ENCODE measurements at places on chromosomes 16 and 17.
A peak's percentile ranks its signal among the peaks of the same experiment; 100 is the strongest.

DNA sequence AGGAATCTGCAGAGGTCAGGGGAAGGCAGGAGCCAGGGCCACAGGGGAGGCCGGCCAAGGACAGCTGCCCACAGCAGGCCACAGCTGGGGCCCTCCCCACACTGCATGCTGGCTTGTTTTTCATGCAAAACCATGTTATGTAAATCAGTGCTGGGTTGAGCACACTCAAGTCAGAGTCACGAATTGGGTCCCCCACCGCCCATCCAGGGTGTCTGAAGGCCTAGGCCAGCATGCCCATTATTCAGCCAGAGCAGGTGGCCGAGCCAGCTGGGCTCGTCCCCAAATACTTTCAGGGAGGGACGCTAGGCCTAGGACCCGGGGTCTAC lies 51.2 kb upstream of the TOB1 start:
- no peak for DNase-seq

DNA sequence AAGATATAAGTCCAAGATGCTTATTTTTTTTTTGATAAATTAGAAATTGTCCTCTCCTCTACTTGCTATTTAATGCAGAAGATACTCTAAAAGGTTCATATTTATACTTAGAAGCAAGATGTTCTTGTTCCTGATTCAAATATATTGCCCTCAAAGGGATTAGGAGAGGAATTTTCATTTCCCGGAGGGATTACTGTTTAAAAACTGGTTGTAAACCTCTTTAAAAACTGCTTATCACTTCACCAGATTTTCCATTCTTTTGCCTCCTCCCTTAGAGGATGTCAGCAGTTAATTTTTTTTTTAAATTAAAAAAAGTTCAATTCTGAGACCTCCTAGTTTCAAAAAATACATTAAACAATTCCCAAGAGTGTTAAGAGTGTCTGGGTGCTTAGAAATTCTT lies 2.8 kb downstream of the TENT4B start:
- DNase-seq, result no peak

DNA sequence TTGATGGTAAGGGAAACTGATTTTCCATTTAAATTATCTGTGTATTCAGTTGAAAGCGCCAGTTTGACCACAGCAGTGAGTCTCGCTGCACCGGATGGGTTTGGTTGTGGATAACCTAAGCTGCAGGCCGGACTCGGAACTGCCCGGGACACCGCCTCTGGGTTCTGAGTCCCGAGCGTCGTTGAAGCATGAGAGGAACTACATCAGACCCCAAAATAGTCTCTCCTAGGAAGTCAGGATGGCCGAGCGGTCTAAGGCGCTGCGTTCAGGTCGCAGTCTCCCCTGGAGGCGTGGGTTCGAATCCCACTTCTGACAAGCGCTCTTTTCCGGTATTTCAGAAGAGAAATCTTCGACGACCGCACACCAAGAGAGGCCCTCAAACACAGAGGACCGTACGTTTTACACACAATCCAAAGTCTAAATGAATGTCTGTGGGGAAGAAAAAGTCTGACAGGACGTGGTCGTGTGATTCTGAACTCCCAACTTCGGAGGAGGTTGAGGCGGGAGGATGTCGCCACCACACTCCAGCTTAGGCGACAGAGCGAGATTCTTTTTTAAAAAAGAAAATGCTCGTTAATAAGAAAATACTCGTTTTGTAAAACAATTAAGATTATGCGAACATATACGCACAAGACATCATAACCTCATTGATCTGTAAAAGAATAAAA lies 15.4 kb upstream of the PLLP start:
- DNase-seq, result peak; percentile 94

GRCh38 chr16:79287424-79287917 lies 313.1 kb downstream of the MAF start:
- DNase-seq, result no peak

DNA sequence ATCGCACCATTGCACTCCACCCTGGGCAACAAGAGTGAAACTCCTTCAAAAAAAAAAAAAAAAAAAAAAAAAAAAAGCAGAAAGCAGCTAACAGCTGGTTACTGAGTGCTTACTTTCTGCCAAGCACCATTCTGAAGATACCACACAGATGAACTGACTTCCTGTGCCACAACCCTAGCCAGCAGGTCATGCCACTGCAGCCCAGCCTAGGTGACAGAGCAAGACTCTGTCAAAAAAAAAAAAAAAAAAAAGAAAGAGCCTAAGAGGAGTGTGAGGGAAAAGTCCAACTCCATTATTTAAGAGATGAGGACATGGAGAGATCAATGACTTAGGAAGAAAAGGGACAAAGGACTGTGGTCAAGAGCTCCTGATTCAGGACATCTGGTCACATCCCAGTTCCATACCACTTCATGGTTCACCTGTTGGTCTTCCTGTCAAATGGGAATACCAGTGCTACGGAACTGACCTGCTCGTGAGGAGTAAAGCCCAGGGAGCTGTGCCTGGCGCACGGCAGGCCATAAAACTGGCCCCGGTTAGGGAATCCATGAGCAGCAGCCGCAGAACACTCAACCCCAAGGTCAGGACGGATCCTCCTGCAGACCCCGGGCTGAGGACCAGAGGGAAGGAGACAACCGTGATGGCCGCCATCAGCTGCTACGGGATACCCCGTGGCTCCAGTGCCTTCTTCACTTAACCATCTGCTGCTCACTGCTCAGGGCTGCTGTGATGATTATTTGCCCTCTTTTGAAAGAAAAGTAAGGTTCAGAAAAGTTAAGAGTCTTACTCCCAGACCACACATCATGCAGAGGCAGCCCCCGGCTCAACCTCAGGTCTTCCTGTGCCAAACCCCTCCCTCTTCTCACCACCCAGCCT lies 950 bp downstream of the KLHDC4 start:
- no peak for DNase-seq

- DNase-seq, result peak; percentile 62
These were observed 236.3 kb downstream of the KCNJ2 start for GRCh38 chr17:70405492-70406220.

- DNase-seq, result no peak
These were observed 44.2 kb downstream of the USP22 start for GRCh38 chr17:20998571-20999043.

- DNase-seq, result no peak
These were observed 10.7 kb upstream of the STX4 start for GRCh38 chr16:31022544-31023251.

DNA sequence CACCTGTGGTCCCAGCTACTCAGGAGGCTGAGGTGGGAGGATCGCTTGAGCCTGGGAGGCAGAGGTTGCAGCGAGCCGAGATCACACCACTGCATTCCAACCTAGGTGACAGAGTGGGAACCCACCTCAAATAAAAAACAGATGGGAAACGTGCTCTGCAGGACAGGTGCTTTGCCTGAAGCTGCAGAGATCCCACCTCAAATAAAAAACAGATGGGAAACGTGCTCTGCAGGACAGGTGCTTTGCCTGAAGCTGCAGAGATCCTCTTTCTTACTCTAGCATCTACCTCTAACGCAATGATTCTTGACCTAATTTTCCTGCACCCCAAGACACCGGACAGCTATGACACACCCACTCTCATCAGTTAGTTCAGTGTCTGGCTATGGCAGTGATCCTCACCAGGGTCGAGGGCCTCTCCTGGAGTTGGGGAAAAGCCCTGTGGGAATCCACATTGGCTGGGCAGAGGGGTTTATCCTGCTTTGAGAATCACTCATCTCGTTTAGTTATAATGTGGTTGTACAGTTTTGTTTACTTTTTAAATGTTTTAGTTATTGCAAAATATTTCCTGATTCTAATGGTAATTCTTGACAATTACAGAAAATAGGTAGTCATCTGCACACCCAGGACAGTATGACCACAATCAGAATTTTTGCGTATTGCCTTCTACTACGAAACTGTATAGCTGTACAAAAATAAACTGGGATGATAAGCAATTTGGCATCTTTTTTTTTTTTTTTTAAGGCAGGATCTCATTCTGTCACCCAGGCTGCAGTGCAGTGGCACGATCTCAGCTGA lies 11.4 kb downstream of the VPS53 start:
- DNase-seq, result no peak

DNA sequence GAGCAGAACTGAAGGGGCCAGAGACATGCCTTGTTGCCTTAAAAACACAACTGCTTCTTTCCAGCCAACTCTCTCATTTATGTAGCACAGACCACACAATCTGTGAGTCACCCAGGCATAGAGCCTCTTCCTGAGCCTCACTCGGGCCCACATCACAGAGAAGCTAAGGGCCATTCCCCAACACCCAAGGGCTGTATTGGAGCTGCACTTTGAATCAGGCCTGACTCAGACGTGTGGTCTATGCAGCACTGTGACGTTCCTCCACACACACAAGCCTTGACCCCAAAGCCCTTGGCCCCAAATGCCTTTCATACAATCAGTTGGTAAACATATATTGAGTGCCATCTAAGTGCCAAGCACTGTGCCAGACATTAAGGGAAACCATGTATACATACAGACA lies 308.9 kb upstream of the DYNLRB2 start:
- no peak for DNase-seq

- no peak for DNase-seq
These were observed 39.8 kb downstream of the ABCA5 start for GRCh38 chr17:69287168-69287567.

GRCh38 chr17:59427425-59427921 lies 96.0 kb downstream of the YPEL2 start:
- peak; percentile 94 for DNase-seq

DNA sequence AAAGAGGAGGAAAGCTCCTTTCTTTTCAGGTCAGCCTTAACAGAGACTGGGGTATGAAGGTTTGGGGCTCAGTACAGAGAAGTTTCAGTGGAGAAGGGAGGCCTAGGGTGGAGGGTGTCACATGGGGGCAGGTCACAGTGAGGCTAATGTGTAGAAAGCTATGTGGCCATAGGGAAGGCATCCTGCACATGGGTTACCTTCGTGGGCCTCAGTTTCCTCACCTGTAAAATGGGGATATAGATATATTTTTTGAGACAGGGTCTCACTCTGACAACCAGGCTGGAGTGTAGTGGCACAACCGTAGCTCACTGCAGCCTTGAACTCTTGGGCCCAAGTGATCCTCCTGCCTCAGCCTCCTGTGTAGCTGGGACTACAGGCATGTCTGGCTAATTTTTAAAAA lies 41.8 kb downstream of the EMP2 start:
- no peak for DNase-seq

- no peak for DNase-seq
These were observed 108.2 kb downstream of the NPIPB5 start for GRCh38 chr16:22618842-22619241.

DNA sequence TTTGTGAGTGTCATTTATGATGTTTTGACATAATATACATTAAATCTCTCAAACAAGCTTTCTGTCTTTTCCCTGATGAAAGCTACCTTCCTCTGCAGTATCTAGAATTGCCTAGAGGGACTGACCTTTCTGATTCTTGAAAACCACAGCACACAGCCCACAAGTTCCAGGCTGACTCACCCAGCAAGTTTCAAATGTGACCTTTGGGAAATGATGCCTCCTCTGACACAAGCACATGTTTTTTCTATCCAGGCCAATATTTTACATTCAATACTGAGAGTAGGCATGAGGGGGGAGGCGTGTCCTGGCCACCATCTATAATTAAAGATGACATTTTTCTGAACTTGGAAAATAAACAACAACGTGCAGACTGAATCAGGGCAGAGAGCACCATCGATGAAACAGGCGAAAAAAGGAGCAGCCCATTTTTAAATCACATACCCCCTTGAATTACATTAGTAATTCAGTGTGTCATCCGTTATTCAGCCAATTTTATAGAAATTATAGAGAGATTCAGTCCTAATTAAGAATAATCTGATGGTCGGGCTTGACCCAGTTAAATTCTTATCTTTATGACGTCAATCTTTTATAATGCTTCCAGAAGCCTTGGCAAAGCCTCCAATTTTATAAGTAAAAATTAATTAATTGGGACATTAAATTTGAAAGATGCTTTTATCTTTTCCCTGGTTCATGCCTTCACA lies 292.6 kb upstream of the CDH11 start:
- DNase-seq, result no peak

DNA sequence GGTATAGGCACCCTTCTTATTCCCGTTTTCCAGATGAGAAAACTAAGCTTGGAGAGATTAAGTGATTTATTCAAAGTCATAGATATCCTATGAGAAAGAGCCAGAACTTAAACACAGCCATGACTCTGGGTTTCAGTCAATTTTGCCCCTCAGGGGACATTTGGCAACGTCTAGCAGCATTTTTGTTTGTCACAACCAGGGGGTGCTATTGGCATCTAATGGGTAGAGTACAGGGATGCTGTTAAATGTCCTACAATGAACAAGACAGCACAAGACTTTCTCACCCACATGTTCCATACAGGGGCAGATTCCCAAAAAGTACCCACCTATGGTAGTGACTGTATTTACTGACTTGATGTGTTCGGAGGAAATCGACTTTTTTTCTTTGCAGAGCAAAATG lies 4.8 kb upstream of the SHISA9 start:
- DNase-seq, result peak; percentile 52

- no peak for DNase-seq
These were observed 93.8 kb downstream of the ZDHHC7 start for GRCh38 chr16:84917492-84917891.

DNA sequence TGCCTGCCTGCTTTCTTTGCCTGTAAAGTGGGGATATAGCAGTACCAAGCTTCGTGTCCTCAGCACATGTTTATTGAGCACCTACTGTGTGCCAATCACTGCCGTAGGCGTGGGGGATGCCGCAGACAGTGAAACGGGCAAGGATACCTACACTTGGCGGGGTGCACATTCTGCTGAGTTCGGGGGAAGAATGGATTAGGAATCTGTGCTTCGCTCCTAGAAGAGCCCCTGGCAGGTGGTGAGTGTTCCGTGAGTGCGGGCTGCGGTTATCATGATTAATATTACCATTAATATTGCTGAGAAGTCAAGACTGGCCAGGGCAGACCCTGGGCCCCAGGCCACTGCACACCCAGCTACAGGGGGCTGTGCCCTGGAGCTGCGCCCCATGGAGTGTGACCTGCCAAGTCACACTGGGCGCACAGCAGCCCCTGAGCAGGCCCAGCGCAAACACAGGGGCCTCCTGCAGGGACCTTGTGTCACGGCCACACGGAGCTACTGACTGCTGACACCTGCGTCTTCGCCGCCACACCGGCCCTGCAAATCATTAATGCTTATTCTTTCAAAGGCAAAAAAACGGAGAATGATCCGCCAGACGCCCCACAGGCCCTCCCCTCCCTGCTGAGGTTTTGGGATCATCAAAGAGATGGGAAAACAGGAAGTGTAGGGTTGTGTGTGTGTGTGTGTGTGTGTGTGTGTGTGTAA lies 213.4 kb upstream of the GSE1 start:
- no peak for DNase-seq

GRCh38 chr17:19753051-19753509 lies 5.0 kb upstream of the ALDH3A1 start:
- peak; percentile 94 for DNase-seq

DNA sequence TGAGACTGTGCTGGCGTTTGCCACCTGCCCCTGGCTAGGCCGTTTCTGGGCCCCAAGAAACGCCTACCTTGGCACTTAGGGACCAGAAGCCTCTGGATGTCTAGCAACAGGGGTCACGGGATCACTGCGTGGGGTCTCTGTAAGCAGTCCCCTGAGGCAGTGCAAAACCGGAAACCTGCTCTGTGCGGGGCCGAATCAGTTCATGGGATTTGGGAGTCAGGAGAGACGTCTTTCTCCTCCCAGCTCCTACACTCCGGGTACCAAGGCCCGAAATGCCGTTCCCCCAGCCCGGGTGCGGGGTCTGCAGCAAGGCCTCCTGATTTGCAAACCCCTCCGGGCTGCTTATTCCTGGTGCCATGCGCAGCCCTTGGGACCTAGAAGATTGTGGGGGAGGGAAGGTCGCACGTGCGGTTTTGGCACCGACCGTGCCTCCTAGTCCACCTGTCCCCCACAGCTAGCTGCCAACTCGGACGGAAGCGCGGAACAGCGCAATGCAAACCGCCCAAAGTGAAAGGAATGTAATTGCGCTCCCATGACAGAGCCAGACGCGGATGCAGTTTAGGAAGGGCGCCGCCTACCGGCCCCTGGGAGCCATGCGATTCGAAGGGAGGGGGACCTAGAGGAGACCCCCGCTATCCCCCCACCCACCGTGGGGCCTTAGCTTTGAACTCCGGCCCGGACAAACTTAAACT lies 6.5 kb downstream of the IRX5 start:
- peak; percentile 35 for DNase-seq
